ENCODE measurements at places on chromosomes 4 and X. TPM values are rescaled to one million over a fixed set of nuclear protein-coding genes. Genes with fewer than 3 reads are reported as not detected.

The SLC34A2 gene
- 10.7 TPM for total RNA-seq

The BEX3 gene
- 146 TPM for total RNA-seq

The CFAP99 gene
- total RNA-seq: not detected

The VCX3A gene
- total RNA-seq: not detected

The SASH3 gene
- total RNA-seq: 1.5 TPM

The ODAPH gene
- total RNA-seq: not detected

The PDCL2 gene
- not detected for total RNA-seq

The BST1 gene
- total RNA-seq: 4.7 TPM

The ZNF732 gene
- 4.3 TPM for total RNA-seq

The ADRA2C gene
- 0.92 TPM for total RNA-seq

The SPANXB1 gene
- not detected for total RNA-seq

The TCEAL7 gene
- total RNA-seq: 292 TPM

The MAGEB1 gene
- total RNA-seq: not detected

The SPACA5 gene
- not detected for total RNA-seq

The VGLL1 gene
- not detected for total RNA-seq

The FABP2 gene
- total RNA-seq: not detected

The S100G gene
- not detected for total RNA-seq

The ESX1 gene
- total RNA-seq: not detected

The MAGEA2B gene
- total RNA-seq: not detected

The WDR17 gene
- 5.7 TPM for total RNA-seq

The FAM120C gene
- 9.8 TPM for total RNA-seq

The GYPA gene
- total RNA-seq: 5.3 TPM

The IGBP1 gene
- total RNA-seq: 80.4 TPM

The CLDN2 gene
- total RNA-seq: 1.3 TPM

The MAOA gene
- 10.8 TPM for total RNA-seq

The TEX13D gene
- not detected for total RNA-seq

The SPON2 gene
- total RNA-seq: 517 TPM

The F9 gene
- total RNA-seq: not detected

The MGST2 gene
- total RNA-seq: 34.0 TPM

The TLR7 gene
- 1.2 TPM for total RNA-seq

The SPRY1 gene
- total RNA-seq: 105 TPM

The TMSB15A gene
- 8.9 TPM for total RNA-seq

The AFM gene
- total RNA-seq: not detected

The JCHAIN gene
- 1.0 TPM for total RNA-seq

The GUCY2F gene
- not detected for total RNA-seq

The HELT gene
- not detected for total RNA-seq

The TRAM1L1 gene
- total RNA-seq: 5.8 TPM

The GPRASP1 gene
- 14.4 TPM for total RNA-seq

All from tongue (tissue), 3 donors.